ENCODE measurements at places on chromosomes 6 and 20. TPM values are rescaled to one million over a fixed set of nuclear protein-coding genes. Genes with fewer than 3 reads are reported as not detected.
A peak's percentile ranks its signal among the peaks of the same experiment; 100 is the strongest.

UNC5CL gene
- 0.43 TPM for total RNA-seq

DNA sequence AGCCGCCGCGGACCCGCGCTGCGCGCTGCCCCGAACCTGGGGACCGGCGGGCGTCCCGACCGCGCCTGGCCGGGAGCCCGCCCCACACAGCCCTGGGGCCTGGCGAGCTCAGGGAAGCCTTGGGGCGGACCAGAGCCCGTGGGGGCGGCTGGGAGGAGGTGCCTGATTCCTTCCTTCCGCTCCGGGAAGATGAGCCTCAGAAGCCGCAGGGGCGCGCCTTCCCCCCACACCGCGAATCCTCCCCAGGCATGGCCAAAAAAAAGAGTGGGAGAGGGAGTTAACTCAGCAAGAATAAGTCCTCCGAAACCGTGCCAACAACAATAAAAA is at the start of gene CBLN4:
TSS of gene CBLN4 (minus strand) at position 131 of the 327 bp plus-strand sequence. CDS start 1,348 bp downstream, outside the sequence.
- no peaks in the 10 kb centered on the region for H3K36me3 ChIP-seq
- peak within 1 kb of the TSS; percentile 22 for H3K4me3 ChIP-seq
- no peak for DNase-seq
- no peaks in the 10 kb centered on the region for H3K4me1 ChIP-seq
- no peaks in the 10 kb centered on the region for H3K27me3 ChIP-seq
- H3K27ac ChIP-seq, result no peak within 1 kb of the TSS

- peaks cover 23% of the 10 kb centered on the region for H3K36me3 ChIP-seq
- no peak for DNase-seq
- no peak overlapping the region for H3K4me3 ChIP-seq
- H3K27ac ChIP-seq, result no peak overlapping the region
Measured at GRCh38 chr6:133995296-133995695, 42.3 kb downstream of the TBPL1 start.

- H3K27me3 ChIP-seq, result no peaks in the 10 kb centered on the region
- no peaks in the 10 kb centered on the region for H3K36me3 ChIP-seq
- no peaks in the 10 kb centered on the region for H3K4me1 ChIP-seq
- H3K4me3 ChIP-seq, result no peak overlapping the region
Measured at GRCh38 chr20:31758991-31759390, 19.9 kb downstream of the TPX2 start.

DNA sequence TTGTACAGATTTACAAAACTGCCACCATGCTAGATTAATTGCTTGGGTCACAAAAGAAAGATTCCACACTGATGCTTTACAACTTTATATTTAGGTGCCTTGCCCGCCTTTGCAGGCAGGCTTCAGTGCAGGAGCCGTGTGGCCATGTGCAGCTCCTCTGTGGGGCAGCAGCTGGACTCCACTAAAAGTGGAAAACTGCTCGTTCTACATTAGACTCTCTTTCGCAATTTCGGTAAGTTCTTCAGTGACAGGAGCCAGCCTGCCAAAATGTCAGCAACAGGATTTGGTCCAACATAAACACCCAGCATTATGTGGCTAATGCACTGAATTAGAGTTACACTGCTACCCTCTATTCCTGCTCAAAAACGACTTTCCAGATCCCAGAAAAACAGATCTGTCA is 174.4 kb upstream of the KCNK16 start:
- no peaks in the 10 kb centered on the region for H3K4me1 ChIP-seq
- H3K4me3 ChIP-seq, result no peak overlapping the region

LINC00237 gene
- not detected for total RNA-seq

CYP24A1 gene
- not detected for total RNA-seq

DNA sequence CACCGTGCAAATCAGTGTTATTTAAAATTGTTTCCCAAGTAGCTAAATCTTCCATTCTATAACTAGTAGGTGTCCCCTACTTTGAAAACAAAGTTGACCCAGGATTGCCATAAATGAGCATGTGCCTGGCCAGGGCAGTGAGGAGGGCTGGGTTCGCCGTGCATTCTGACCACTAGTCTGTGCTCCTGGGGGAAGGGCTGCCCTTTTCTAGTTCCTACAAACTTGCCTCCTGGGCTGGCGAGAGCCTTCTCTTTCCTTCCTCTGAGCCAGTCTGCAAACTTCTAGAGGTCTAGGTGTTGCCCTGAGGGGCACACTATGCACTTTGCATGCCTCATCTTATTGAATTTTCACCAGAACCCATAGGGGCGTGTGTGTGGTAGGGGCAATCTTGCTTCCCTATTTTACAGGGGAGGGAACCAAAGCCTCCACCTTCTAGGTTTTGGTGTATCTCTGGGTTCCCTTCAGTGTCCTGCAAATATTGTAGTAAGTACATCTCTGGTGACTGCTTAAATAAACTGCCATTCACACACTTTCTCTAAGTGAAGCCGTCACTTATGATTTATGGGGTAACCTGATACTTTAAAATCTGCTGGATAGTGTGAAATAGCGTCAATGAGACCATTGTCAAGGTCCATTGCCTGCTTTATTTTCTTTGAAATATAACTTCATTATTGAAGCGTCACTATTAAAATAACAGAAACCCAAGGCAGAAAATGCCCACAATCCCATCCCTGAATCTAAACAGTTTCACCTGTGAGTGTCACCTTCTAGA is 42.2 kb downstream of the CDH26 start:
- no peaks in the 10 kb centered on the region for H3K36me3 ChIP-seq
- no peaks in the 10 kb centered on the region for H3K27me3 ChIP-seq
- DNase-seq, result no peak
- no peak overlapping the region for H3K27ac ChIP-seq
- H3K4me1 ChIP-seq, result no peaks in the 10 kb centered on the region

OXT gene
- total RNA-seq, result not detected

- H3K4me1 ChIP-seq, result no peaks in the 10 kb centered on the region
- no peak overlapping the region for H3K27ac ChIP-seq
- no peaks in the 10 kb centered on the region for H3K27me3 ChIP-seq
- H3K36me3 ChIP-seq, result no peaks in the 10 kb centered on the region
Measured at GRCh38 chr20:33919653-33920052, 74.1 kb upstream of the RALY start.

THEMIS gene
- total RNA-seq, result 0.17 TPM

DNA sequence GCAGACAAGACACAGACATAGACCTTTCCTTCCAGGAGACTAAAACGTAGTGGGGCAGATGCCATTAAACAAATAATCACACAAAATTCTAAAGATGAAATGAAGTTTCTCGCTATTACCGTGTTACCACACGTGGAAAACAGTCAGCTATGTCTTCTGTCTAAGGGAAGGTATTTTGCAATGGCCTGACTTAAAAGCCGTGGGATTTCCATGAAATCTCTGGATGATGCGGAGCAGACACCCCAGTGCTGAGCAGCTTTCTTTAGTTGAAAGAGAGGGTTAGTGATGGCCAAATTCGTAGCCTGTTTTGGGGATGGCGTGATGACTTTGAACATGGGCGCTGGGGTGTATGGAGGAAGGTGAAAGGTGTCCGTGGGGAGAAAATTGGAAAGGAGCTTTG is 281.8 kb downstream of the NRN1 start:
- no peak overlapping the region for H3K4me3 ChIP-seq
- DNase-seq, result no peak
- no peak overlapping the region for H3K27ac ChIP-seq
- no peaks in the 10 kb centered on the region for H3K27me3 ChIP-seq

DNA sequence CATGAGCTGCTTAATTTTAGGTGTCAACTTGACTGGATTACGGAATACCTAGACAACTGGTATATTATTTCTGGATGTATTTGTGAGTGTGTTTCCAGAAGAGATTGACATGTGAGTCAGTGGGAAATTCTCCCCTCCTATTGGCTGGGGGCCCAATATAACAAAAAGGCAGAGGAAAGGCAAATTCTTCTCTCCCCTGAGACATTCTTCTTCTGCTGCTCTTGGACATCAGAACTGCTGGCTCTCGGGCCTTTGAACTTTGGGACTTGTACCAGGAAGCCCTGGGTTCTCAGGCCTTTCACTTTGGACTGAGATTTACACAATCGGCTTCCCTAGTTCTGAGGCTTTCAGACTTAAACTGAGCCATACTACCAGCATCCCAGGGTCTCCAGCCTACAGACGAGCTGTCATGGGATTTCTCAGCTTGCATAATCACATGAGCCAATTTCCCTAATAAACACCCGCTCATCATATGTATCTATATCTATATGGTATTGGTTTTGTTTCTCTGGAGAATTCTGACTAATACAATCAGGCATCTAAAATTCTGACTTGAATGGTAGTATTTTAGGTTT is 7.6 kb upstream of the BTN3A3 start:
- H3K27me3 ChIP-seq, result no peaks in the 10 kb centered on the region
- no peak overlapping the region for H3K4me3 ChIP-seq
- no peaks in the 10 kb centered on the region for H3K36me3 ChIP-seq
- H3K27ac ChIP-seq, result no peak overlapping the region
- H3K4me1 ChIP-seq, result no peaks in the 10 kb centered on the region
- DNase-seq, result no peak

GRCh38 chr6:118387921-118388701 is 160.0 kb upstream of the PLN start:
- no peak for DNase-seq
- no peak overlapping the region for H3K27ac ChIP-seq
- H3K4me3 ChIP-seq, result no peak overlapping the region
- no peaks in the 10 kb centered on the region for H3K27me3 ChIP-seq
- H3K4me1 ChIP-seq, result no peaks in the 10 kb centered on the region
- H3K36me3 ChIP-seq, result no peaks in the 10 kb centered on the region

DNA sequence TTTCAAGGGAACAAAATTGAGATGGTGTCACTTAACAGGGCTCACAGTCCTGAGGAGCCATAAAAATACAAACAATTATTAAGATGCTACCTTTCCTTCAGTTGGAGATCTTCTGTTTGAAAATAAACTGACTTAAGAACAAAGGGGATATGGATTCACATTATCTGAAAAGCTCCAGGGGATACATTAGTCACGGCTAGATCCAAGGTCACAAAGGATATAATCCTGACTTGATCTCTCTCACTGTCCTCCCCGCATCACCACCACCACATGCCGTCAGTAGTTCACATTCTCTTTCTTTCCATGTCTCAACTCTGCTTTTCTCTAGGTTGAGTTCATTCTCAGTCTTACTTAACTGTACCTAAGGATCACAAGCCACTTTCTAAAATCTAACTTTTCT is 530.4 kb upstream of the MARCKS start:
- no peaks in the 10 kb centered on the region for H3K27me3 ChIP-seq
- no peaks in the 10 kb centered on the region for H3K36me3 ChIP-seq
- H3K27ac ChIP-seq, result no peak overlapping the region
- DNase-seq, result no peak

Measured in psoas muscle (tissue), 8 donors.